AG08396 (cell line): ENCODE measurements at places on chromosomes 3 and 15.

DNA sequence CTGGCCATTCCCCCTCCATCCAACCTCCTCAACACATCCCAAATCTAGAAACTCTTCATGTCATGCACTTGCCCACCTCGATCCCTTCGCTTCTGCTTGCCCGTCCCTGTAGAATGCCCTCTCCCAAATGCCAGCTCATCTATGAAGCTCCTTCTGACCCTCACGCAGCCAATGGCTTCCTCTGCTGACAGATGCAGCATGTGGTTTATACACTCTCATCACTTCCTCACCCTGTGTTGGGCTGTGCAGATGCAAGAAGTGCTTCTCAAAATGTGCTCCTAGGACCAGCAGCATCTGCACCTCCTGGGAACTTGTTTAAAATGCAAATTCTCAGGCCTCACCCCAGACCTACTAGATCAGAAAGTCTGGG is 51.7 kb downstream of the SEMA5B start:
- DNase-seq, result no peak

DNA sequence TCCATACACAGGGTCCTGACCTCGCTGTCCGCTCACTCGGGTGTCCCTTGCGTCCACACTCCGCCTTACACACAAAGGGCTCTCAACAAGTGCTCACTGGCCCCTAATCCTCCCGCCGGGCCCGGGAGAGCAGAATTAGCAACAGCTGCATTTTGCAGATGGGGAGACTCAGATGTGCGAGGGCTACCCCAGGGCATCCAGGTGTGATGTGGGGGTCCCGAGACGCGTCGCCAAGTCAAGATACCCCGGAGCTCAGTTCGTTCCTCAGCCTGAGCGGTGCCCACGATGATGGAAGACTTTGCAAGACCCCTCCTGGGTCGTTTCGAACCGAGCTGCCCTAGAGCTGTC is 14.9 kb upstream of the WNT7A start:
- no peak for DNase-seq

GRCh38 chr3:61343543-61343942 is 92.3 kb upstream of the FHIT start:
- DNase-seq, result no peak

DNA sequence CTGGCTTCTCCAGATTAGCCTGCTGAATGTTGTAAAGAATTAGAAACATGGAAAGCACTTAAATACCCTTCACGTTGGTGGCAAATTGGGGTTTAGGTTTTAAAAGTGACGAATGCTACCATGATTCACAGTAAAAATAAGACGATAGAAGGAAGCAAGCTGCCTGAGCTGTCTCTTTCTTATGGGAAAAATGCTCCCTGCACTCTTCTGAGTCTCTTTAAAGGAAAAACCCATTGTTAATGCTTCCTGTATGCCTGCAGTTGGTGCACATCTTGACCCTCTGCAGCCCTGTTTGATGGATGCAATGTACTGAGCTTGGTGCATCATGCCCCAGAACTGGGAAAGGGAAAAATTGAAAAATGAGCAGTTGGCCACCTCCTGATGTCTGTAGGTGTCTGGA is 258.6 kb upstream of the RASGRP1 start:
- no peak for DNase-seq

DNA sequence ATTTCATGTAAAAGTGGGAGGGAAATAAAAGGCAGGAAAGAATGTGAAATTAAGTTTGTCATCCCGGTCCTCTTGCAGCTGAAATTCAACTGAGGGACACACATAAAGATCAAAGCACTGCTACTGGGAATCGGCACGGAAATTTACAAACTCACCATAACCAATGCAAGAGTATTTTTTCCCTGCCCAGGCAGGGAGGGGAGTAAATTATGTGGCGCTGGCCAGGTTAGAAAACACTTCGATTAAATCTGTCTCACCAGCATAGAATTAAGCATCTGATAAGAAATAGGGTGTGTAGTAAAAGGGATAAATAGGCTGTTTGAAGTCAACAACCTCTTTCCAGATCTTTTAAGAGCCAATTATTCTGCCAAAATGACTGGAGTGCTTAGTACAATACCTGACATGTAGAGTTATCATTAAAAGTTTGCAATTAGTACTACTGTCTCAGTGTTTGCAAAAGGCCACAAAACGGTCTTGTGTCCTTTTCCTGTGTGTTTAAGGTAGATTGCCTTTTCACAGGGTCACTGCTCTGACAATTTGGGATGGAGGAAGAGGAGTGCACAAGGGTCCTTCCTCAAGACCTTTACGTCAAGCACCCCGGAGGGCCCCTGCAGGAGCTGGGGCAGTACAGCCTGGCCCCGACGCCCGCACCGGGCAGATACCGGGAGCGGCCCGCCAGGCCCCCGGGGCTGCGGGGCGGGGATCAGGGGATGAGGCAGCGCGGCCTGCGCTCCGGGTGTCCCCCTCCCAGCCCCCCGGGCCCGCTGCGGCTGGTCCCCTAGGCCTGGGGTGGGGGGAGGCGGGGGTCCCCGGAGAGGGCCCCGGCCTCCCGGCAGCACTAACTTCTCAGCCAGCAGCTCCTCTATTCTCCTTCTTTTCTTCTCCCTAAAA is 651 bp downstream of the UBA3 start:
- no peak for DNase-seq

DNA sequence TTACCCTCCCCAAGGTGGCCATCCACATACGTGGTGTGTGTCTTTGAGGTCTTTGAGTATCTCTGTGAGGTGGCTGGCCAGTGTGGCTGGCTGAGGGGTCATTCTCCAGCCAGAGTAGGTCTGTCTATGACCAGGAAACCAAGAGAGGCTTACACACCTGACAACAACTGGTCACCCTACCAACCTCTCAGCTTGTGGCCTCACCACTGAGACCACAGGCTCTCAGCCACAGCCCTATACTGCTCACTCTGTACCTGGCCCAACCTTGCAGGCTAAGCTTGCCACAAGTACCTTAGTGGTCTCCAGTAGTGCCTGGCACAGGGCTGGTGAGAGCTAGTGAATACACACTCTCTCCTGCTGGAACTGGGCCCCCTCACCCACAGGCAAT is 5.1 kb downstream of the HEMK1 start:
- no peak for DNase-seq

GRCh38 chr15:22831473-22831872 is 7.0 kb upstream of the NIPA2 start:
- DNase-seq, result no peak

DNA sequence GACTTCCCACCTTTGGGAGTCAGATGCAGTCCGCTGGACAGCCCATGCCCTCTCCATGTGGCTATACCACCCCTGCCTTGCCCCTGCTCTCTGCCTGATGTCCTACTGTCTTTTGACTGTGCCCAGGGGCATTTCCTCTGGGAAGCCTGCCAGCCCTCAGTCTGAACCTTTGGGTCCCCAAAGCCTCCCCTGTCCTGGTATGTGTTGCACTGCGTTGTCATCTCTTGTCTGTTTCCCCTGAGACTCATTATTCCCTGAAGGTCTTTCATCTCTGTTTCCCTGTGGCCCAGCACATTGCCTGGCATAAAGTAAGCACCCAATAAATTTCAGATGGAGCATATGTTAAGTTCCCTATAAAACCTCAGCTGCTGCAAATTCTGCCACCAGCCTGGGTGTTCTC is 236.6 kb upstream of the CTDSPL start:
- DNase-seq, result no peak

- no peak for DNase-seq
Observed at GRCh38 chr15:69463182-69463756, 10.7 kb downstream of the RPLP1 start.

DNA sequence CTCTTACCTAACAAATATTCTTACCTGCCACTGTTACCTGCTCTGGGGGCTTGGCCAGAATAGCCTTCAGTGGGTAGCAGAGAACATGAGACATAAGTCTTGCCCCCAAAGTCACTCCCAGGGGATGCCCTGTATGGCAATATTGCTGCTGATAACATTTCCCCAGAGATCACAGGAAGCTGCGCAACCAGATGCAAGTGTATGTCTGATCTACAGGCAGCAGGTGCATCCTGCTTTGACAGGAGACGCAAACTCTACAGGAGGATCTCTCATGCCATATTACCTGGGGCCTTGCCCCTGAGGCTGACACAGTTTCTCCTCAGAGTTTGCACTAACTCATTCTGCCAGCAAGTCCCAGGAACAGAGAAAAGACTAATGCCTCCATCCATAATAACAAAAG is 174.4 kb upstream of the LPP start:
- no peak for DNase-seq

DNA sequence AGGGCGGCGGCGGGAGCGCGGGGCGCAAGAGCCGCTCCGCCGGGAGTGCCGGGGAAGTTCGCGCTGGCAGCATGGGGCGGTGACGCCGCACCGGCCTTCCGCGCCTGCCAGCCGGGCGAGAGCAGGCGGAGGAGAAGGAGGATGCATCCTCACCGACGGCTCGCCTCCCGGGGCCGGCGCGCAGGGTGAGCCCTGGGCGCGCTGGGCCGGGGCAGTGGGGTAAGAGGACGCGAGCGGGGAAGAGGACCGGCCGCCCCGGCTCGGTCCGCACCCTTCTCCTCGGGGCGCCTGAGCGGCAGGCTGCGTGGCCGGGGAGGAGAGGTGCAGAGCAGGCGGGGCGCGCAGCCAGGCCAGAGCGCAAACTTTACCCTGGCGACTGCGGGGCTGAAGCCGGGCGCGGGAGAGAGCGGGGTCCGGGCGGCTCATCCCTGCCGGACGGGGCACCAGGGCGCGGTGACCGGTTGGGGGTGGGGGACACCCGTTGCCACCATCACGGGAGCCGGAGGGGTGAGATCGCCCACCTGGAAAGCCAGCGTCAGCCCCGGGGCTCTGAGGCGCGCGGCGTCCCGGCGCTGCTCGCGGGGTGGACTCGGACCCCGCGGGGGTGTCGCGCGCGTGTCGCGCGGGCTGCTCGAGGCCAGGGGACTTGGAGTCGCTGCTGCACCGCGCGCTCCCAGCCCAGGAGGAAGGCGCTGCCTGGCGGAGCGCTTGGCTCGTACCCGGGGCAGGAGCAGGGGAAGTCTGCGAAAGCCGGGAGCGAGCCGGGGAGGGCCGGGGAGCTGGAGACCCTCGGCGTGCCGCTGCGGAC is 542 bp downstream of the GABRA5 start:
- DNase-seq, result peak; percentile 42

GRCh38 chr3:194125442-194125841 is 10.5 kb upstream of the HES1 start:
- DNase-seq, result no peak

- no peak for DNase-seq
Observed at GRCh38 chr15:68934341-68934740, 4.0 kb downstream of the SPESP1 start.

DNA sequence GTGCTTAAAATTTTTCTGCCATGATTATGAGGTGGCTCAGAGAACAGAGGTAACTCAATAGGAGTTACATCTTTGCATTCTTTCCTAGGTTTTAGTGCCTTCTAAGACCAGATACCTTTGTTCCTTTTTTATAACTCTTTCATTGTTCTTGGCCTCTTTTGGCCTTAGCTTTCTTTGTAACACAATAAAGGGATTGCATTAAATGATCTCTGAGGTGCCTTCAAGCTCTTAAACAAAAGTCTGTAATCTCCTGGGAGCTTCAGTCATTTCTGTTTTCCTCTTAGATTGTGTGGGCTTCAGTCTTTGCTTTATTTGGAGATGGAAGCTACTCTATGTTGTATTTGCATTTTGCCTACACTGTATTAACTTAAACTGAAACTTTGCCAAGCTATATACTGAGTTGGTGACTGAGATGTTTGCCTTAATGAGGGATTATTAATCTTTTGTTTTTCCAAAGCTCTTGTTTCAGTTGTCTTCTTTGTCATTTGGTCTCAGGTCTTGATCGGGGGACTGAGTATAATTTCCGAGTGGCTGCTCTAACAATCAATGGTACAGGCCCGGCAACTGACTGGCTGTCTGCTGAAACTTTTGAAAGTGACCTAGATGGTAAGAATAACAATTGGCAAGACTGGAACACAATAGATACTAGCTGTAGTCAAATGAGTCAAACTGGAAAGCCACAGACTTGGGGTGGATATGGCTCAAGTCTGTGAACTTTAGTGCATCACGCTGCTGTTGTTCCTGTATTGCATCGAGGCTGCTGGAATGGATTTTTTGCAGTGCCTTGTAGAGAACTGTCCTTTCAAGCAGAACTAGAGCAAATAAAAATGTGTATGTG is 110.3 kb downstream of the HCN4 start:
- no peak for DNase-seq

DNA sequence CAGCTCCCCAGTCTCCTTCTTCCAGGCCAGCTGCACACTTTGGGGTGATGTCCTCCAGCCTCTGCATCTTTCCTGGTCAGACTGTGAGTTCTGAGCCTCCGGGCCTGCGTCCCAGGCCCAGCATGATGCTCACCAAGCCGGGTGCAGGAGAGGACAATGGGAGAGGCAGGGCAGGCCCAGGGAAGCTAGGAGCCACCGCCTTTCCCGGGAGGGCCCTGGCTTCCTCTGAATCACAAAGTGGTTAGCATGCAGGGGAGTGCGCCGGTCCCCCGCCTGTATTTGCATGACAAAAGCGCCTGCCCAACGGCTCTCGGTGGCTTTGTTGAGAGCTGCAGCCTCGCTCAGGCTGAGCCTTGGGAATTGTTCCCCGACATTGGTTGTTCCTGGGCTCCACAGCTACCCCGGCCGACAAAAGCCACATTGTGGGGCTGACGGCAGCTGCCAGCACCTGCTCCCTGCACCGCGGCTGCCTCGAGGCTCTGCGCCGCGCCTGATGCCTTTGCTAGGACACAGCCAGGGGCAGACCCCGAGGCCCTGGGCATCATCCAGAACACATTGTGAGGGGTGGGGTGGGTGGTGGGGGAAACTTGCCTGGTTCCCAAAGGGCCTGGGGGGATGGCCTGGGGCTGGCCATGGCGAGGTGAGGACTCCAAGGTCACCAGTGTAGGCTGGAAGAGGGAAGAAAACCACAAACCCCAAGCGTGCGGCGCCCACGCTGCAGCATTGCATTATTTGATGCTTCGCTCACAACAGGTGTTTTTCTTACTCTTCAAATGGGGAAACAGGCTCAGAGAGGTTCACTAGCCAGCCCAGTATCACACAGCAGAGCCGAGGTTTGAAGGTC is 20.0 kb upstream of the KLF13 start:
- peak; percentile 3 for DNase-seq
